ENCODE measurements at places on chromosomes 5 and 9. TPM values are rescaled to one million over a fixed set of nuclear protein-coding genes. Genes with fewer than 3 reads are reported as not detected.

DNA sequence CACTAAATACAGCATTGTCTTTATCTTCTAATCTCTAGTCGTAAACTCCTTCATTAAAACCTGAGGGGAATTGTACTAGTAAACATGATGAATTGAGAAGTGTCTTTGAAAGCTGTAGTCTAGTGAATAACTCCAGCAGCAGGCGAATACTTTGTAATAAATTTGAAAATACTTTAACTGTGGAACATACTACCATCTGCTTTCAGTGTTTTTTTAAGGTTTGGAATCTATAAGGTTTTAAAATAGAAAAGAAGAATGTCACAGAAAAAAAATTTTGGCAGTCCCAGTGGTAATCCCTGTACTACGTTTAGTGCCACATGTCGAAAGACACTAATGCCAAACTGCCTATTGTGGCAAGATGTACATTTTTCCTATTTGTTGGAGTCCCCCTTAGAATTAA is 379.0 kb upstream of the NUDT12 start:
- DNase-seq = no peak

The RGS7BP gene
- 1.2 TPM for total RNA-seq

The PCDH12 gene
- total RNA-seq = 6.7 TPM

The NAA35 gene
- total RNA-seq = 20.8 TPM

- peak; percentile 26 for DNase-seq
These were observed 18.1 kb downstream of the LIX1 start for GRCh38 chr5:97124335-97124734.

The RNF208 gene
- total RNA-seq = 3.3 TPM

- no peak for DNase-seq
These were observed 160.4 kb downstream of the ELAVL2 start for GRCh38 chr9:23665635-23666034.

DNA sequence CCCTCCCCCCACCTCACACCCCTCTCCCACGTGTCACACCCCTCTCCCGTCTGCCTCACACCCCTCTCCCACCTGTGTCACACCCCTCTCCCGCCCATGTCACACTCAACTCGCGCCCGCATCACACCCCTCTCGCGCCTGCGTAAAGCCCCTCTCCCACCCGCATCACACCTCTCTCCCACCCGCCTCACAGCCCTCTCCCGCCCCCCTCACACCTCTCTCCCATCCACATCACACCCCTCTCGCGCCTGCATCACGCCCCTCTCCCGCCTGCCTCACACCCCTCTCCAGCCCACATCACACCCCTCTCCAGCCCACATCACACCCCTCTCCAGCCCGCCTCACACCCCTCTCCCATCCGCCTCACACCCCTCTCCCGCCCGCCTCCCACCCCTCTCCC is 173.5 kb upstream of the FOXD4L5 start:
- no peak for DNase-seq

- DNase-seq = no peak
These were observed 1.6 kb upstream of the SPZ1 start for GRCh38 chr5:80318212-80318611.

GRCh38 chr9:15299374-15299939 is 7.6 kb downstream of the TTC39B start:
- no peak for DNase-seq

The ANKRD18A gene
- 0.17 TPM for total RNA-seq

- no peak for DNase-seq
These were observed 1.6 kb downstream of the B4GALT1 start for GRCh38 chr9:33165263-33166151.

- DNase-seq = no peak
These were observed 456 bp downstream of the ZNF79 start for GRCh38 chr9:127424676-127424999.

DNA sequence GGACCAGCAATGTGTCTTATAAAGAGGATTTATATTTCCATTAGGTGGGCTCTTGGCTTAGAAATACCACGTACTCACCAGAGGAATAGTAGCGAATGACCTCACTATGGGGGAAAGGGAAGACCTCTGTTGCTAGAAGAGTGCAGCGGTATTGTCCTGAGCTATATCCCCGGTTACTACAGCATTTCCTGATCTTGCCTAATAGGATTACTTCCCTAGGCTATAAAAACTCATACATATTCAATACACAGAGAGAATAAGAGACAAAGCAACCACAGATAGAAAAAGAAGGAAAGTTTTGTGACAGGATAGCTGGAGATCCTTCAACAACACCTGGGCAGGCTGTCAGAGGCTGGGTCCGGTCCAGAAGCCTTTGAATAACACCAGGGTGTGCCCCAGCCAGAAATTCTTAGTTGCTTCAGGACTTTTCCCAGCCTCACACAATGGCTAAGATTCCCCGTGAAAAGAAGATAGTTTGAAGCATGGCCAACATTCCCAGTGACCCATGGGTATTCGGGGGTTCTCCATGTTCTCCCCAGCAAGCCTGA is 85.4 kb downstream of the TRIM36 start:
- DNase-seq = no peak

The CENPP gene
- total RNA-seq = 1.0 TPM

DNA sequence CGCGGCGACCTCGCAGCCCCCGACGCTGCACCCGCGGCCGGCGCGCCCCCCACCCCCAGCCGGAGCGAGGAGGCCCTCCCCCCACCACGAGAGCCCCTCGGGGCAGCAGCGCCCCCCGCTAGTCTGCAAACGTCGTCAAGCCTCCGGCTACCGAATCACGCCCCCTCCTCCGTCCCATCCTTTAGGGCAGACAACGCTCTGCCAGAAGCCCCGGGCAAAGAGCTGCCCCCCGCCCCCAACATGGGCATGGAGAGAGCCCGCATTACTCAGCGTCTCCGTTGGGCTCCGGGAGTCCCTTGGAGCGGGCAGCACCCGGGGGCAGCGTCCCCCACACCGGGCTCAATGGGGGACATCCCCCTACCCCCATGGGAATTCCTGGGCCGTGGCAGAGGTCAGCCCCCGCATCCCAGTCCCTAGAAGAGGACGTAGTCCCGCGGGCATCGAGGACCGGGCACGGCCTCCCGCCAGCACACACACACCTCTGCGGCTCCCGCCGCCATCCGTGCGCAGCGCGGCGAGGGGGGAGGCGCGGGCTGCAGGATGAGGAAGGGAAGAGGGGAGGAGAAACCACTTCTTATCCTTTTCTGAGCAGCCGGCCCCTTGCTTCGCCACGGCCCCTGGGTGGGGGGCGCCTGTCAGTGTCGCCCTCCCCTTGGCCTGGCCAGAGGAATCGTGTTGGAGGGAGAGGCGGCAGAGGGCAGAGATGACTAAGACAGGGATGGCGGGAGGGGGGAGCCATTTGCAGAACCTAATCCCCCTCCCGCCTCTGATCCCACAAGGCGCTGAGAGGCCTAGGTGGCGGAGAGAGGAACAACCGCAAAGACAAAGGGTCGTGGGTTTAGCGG is 750 bp downstream of the DNM1 start:
- no peak for DNase-seq

DNA sequence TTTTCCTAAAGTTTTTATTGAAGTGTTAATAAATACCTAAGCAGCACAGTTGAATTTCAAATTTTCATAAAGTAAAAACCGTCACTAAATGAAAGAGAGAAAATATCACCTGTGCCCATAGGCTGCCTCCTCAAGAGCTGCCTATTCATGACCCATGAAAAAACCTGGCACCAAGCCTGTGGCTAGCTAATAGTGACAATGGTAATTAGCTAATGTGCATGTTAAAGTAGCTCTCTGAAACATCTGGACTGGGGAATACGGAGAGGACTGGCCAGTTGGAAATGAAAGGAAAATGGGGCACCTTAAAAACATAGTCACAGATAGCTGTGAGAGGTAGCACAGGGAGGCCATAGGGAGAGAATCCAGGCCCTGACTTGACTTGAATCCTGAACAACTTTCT is 5.4 kb upstream of the GNE start:
- DNase-seq = no peak

- peak; percentile 86 for DNase-seq
These were observed 130.7 kb upstream of the TBCA start for GRCh38 chr5:77906806-77907205.

GRCh38 chr5:10227379-10227778 is 22.3 kb downstream of the ATPSCKMT start:
- DNase-seq = no peak

DNA sequence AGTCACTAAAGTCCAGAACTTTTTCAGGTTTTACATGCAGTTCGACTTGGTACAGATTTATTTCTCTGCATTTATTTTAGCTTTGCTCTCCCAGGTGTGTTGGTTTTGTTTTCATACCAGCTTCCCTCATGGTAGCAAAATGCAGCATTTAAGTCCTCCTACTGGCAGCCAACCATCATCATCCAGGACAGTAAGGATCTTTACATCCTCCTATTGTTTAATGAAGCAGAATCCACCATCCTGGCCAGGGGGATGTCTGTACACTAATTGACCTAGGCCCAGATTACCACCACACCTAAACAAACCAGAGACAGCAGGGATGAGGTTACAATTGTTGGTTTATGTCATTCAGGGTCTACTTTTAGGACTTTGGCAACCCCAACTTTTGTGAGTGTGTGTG is 22.3 kb downstream of the CAMK4 start:
- DNase-seq = no peak

The ZNF618 gene
- total RNA-seq = 4.5 TPM

Measured in esophagus muscularis mucosa (tissue), 4 donors.